ENCODE measurements at places on chromosomes 11 and 22. TPM values are rescaled to one million over a fixed set of nuclear protein-coding genes. Genes with fewer than 3 reads are reported as not detected.

- DNase-seq, result no peak
These were observed 1.4 kb downstream of the HBB start for GRCh38 chr11:5225480-5225871.

DNA sequence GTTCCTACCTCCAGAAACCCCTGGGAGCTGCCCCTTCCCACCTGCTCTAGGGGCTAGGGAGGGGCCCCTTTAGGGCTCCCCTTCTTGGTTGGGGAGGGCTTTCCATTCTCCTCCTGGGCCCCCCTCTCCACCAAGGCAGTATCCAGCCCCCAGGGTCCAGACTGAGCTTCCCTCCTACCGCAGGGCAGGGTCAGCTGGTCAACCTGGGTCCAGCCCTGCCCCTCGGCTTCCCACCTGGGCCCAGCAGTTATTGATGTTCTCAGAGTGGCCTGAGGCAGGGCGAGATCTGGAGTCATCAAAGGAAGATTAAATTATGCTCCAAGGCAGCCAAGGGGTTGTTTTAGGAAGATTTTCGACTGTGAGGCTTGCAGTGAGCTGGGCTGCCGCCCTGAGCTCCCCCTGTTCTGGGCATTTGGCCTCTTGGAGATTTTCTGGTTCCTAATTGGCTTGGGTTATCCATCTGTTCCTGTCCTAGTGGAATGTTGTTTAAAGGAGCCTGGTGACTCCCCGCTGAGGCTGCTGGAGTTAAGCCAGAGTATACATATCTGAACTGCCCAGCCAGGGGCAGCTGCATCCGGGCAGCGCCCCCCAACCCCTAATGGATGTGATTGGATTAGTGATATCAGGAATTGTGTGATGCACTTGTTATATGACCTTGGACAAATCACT lies 1.8 kb upstream of the SLC22A8 start:
- DNase-seq, result no peak

- no peak for DNase-seq
These were observed 235.0 kb downstream of the TENM4 start for GRCh38 chr11:79205786-79206185.

TMEM86A gene
- 3.1 TPM for total RNA-seq

GRCh38 chr22:48486558-48486957 lies 1341.1 kb downstream of the BRD1 start:
- no peak for DNase-seq

SLC17A6 gene
- total RNA-seq, result not detected

DNA sequence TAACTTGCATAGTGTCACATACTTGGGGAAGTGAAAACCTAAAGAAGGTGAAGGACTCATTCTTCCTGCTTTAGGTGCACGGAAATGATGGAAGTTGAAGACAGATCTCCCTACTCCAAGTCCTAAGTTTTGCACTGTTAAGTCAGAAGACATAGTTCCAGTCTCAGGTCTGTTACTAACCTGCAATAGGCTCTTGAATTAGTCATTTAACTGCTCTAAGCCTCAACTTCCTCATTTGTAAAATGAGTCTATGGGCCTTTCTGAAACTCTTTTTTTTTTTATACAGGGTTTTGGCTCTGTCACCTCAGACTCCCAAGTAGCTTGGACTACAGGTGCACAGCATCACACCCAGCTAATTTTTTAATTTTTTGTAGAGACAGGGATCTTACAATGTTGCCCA lies 30.8 kb upstream of the POU2AF1 start:
- DNase-seq, result no peak

- no peak for DNase-seq
These were observed 96.0 kb downstream of the COMMD9 start for GRCh38 chr11:36193290-36193619.

GRCh38 chr11:2213890-2214526 lies 42.4 kb upstream of the TH start:
- no peak for DNase-seq

GRCh38 chr11:788953-789940 lies 643 bp downstream of the CEND1 start:
- no peak for DNase-seq

DNA sequence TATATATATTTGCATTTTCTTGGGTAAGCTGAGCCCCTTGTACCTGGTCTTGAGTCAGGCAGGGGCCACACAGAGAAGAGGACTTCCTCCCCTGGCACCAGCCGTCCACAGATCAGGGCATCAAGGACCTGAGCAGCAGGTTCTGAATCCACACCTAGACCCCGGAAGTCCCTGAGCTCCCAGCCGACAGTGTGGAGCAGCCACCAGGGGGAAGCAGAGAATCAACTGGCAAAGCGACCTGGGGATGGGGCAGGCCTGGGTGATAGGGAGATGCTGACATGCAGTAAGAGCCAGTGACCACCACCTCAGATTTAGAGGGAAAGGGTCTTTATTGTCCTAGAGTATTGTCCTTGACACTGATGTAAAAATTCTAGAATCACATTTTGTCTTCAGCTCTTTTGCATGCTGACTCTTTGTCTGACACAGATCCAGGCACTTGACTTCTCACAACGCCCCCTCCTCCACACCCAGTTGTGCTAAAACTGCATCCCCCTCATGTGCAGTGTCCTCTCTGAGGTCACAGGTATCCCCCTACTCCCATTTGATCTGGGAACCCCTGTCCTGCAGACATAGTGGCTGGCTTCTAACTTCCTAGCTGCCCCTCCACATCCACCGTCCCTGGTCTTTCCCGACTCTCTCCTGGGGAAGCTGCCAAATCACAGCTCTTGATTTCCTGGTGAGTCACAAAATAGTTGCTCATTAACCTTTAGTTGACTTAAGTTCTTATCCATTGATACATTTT lies 109.3 kb downstream of the GGTLC2 start:
- DNase-seq, result no peak

GRCh38 chr11:119803139-119803538 lies 74.1 kb upstream of the NECTIN1 start:
- no peak for DNase-seq

SMIM38 gene
- total RNA-seq, result not detected

LUZP2 gene
- total RNA-seq, result 0.33 TPM

DNA sequence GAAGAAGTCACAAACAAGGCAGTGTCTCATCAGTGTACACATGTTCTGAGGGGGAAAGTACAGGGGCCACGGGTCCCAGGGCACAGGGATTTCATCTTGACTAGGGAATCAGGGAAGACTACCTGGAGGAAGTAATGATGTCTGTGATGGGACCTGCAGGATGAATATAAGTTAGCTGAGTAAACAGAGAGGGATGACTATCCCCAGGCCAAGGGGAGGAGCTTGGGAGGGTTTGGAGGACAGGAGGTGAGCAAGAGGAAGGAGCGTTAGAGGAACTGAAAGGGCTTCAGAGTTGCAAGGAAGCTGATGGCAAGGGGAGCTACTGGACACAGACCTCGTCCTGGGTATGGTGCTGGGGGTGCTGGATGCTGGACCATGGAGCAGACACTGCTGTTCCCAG lies 56.4 kb downstream of the TRAF6 start:
- no peak for DNase-seq

DNA sequence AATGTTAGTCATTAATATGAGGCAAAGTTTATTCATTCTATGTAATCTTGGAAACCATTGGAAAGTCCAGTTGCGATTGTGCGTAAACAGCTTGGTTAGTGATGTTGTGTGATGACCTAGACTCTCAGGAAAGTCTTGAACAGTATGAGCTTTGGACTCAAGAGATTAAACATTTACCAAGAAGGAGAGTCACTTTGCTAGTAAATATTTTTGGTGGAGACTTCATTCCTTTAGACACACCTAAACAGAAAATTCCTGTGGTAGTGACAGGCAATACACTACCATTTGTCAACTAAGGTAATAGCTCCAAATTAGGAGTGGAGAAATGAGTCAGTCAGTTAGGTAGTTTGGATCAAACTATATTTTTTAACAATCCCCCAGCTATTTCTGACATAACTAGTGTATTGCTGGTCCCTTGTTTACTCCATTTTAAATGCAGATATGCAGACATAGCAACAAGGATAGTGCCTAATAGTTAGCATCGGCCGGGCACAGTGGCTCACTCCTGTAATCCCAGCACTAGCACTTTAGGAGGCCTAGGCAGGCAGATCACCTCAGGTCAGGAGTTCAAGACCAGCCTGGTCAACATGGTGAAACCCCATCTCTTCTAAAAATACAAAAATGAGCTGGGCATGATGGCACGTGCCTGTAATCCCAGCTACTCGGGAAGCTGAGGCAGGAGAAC lies 89.3 kb downstream of the ARHGAP42 start:
- peak; percentile 93 for DNase-seq

- DNase-seq, result no peak
These were observed 181.4 kb downstream of the DBX1 start for GRCh38 chr11:19978668-19979518.
